ENCODE measurements at places on chromosomes 7 and 10.

DNA sequence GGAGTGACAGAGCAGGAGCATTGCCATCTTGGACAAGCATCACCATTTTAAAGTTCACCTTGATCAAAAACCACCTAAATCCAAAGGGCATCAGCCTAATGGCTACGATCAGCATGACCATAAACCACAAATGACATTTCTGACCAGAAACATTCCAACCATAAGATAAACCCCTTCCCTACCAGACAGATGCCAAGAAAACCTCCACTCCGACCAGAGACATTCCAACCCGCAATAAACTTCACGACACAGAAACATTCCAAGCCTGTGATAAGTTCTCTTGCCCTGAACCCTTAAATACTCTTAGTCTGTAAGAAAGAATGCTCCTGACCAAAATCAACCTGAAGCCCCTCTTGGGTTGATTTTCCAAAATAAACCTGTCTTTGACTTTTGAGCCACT, 606.9 kb downstream of the POM121L12 start:
- DNase-seq: no peak

GRCh38 chr7:136891850-136892249, 23.4 kb downstream of the CHRM2 start:
- DNase-seq: no peak

DNA sequence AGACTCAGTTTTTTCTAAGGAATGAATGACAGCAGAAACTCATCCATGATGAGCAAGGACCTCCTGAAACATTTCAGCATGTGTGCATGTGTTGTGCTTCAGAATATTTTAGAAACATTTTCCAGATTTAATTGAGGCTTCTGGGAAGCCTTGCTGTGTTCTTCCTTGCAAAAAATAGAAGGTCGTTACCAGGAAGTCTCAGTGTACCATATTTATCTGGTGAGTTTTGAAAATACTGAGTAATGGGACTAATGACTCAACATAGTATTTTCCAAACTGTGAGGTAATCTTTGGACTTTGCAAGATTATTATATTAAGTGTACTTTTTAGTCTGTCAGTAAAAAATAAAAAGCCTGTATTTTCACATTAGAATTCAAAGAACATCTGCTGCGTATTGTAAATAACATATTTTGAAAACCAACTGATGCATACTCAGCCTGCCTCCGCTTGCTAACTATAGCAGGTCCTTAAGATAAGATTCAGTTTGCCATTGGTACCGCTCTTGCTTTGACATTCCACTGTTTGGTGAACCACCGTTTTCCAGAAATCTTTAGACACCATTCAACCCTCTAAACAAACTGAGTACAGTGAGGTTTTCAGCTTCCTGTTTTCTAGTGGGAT, 739.6 kb upstream of the GALNT17 start:
- no peak for DNase-seq

DNA sequence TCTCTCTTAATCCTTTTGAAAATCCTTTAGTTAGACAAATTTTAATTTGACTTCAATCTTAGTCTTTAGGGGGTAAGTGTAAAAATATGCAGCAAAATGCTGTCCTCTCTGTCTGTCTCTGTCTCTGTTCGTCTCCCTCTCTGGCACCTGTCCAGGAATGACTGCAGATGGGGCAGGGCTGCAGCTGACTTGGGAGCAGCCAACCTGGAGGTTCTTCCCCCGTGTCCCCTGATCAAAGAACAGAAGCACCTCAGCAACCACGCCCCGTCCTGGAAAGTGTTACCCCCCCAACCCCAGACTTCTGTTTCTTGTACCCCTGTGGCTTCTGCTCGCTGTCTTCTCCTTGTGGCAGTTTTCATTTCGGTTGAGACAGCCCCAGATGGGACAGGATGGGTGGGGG, 141.6 kb upstream of the NPS start:
- DNase-seq: no peak

Measured in COR-L47 (cell line).